Stimulated activated naive CD4-positive, alpha-beta T cell treated with Interleukin-2 at 50 U/mL for 16 hours (primary cell): ENCODE measurements at places on chromosomes 3 and 15.
A peak's percentile ranks its signal among the peaks of the same experiment; 100 is the strongest.

DNA sequence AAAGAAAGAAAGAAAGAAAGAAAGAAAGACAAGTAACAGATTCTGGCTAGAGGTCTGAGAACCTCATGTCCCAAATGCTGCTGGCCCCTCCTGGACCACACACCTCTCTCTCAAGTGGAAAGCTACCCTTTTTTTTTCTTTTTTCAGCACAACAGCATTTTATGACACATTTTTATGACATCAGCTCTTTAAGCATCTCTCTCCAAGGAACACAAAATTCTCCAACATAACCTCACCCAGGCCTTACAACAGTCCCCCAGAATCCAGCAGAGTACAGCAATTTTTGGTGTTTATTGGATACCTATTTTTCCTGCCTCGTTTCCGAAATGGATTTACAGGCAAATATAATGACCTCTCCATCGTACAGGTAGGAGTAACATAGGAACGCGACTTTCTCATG lies 11.2 kb upstream of the NTRK3 start:
- no peak for DNase-seq

GRCh38 chr15:31081056-31081455 lies 20.5 kb downstream of the TRPM1 start:
- DNase-seq: no peak

GRCh38 chr3:7793786-7794185 lies 707.8 kb upstream of the LMCD1 start:
- no peak for DNase-seq

GRCh38 chr3:128919988-128920387 lies 40.6 kb downstream of the ACAD9 start:
- DNase-seq: no peak

DNA sequence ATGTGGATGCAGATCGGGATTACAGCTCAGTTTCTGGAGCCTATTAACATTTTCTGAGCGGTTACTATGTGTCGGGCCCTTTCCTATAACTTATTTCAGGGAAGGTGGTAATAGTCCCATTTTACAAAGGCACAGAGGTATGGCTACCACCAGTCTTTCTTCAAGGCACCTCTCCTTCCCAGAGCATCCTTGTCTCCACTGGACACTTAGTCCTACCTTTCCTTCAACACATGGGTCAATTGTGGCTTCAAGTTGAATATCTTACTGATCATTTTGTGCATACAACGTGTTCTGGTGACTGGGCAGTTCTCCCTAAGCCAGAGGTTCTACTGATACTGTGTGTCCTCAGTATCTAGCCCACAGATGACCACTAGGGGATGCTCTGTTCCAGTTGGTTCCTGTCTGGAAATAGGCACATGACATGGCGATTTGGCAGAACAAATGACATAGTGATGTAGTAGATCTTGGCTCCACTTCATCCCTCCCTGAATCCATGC lies 60.7 kb upstream of the CMTM8 start:
- DNase-seq: peak; percentile 28

- DNase-seq: no peak
These were observed 48.6 kb downstream of the IMPG2 start for GRCh38 chr3:101271728-101272127.
